Iris pigment epithelial cell (primary cell): ENCODE measurements at places on chromosomes 5 and 9.

DNA sequence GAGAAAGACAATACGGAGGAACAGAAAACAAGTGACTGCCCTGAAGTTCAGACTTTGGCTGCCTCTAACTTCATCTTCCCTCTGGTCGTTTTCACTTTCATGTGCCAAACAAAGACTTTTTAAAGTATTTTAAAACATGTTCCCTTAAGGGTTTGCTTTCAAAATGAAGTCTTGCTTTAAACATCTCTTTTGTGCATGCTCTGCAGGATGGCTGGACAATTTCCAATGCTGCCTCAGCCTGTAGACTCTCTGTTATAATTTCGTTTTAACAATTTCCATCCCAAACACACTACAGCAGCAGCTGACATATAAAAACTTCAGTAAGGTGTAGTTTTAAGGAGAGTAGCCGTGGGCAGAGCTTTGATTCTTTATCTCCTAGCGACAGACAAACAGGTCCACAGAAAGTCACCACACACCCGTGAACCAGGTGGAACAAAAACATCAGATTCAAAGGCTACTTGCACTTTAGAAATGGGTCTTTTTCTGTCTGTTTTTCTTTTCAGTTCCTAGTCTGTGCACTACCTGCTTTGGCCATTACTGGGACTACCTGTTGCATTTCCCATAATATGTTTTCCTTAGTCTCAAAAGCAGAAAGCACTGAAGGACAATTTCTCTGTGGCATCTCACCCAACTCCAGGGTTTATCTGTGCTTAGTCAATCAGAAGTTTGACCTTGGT, 308.9 kb downstream of the DTWD2 start:
- no peak for DNase-seq

- DNase-seq: no peak
These were observed 159.0 kb downstream of the NR2F1-AS1 start for GRCh38 chr5:93421987-93422401.

- DNase-seq: no peak
These were observed 36.3 kb downstream of the MSX2 start for GRCh38 chr5:174760721-174761120.

DNA sequence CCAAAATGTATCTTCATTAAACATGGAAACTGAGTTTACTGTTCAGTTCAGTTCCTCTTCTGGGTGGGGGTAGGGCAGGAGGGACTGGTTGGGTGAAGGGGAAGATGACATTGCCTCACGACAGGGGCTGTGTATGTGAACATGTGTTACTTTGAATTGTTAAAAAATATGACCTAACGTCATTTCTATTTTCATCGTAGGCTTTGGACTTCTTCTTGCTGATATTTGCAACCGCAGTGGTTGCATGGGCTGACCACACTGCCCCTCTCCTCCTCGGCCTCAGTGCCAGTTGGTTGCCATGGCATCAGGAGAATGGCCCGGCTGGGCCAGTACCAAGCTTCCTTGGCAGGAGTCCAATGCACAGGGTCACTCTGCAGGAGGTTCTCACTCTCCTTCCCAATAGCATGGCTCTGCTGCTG, 41.5 kb downstream of the HACD4 start:
- DNase-seq: no peak

DNA sequence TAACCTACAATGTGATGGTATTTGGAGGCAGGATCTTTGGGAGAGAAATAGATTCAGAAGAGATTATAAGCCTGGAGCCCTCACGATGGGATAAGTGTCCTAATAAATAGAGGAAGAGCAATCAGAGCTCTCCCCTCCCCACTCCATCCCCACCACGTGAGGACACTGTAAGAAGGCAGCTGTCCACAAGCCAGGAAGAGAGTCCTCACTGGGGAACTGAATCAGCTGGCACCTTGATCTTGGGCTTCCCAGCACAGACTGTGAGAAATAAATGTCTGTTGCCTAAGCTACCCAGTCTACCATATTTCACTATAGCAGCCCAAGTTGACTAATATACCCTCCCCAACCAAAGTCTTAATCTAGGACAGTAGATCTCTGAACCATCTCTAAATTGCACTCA, 118.1 kb downstream of the SUSD1 start:
- DNase-seq: no peak

GRCh38 chr5:33237471-33237870, 203.3 kb upstream of the TARS1 start:
- no peak for DNase-seq

- no peak for DNase-seq
These were observed 229.9 kb downstream of the EBF1 start for GRCh38 chr5:158869854-158870253.

DNA sequence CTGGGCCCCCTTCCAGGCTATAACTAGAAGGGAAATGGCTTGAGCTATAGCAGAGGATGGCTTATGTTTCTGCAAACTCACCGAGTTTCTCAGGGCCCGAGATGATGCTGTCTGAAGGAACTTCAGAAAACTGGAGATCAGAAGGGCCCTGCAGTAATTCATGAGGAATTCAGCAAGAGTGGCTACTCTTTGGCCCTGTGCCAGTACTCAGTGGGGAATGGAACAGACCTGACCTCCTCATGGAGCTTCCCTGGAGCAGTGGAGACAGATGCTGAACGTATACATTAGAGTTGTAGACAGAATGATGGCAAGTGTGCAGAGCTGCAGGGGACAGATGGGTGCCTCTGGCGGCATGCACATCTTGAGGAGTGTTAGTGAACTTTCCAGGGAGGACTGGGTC, 17.3 kb upstream of the SMIM32 start:
- DNase-seq: peak; percentile 15

DNA sequence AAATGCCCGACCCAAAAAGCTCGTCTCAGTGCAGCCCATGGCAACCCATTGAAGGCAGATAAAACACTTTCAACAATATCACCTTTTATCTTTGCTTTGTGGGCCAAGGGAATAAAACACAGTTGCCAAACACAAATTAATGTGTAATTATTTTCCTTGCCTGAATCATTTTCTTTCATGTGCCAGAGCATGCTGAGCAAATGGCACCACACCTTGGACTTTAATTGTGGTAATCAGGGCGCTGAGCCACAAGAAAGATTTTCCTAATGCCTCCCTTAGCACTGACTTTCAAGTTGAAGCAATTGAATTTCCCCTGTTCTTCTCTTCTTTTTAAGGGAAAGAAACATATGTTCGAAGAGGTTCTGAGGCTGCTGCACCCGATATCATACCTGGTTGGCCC, 297.1 kb upstream of the MSX2 start:
- no peak for DNase-seq

DNA sequence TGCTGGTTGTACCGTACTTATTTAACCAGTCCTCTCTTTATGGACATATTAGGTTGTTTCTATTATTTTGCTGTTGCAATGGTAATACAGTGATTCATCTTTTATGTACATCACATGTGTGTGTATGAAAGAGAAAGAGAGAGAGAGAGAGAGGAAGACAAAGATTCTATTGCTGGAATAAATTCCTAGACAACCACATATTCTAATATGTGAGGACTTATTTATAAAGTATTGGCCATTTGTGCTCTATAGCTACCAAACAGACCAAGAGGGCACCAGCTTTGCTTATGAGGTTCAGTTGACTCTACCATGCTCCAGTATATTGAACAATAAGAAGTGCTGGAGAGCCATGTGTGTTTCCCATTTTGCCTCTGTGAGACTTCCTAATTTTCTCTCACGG, 513.5 kb downstream of the DMAC1 start:
- DNase-seq: no peak

DNA sequence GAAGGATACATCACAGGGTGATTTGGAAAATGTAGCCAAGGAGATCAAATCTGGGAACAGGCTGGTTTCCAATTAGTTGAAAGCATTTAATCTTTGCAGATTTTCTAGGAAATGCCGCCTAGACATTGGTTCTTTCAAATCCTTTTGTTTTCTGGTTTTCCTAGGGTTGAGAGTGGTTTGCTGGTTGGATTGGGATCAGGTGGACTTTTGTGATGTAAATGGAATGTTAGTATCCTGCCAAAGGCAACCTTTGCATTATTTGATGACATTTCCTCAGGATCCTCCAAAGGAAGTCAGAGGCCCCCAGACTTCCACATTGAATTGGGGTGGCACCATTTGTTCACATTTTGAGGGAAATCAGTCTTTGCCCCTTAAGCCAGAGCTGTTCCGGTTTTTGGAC, 245.5 kb upstream of the RPS23 start:
- DNase-seq: no peak

GRCh38 chr5:151449297-151449696, 1.9 kb downstream of the SLC36A1 start:
- no peak for DNase-seq

DNA sequence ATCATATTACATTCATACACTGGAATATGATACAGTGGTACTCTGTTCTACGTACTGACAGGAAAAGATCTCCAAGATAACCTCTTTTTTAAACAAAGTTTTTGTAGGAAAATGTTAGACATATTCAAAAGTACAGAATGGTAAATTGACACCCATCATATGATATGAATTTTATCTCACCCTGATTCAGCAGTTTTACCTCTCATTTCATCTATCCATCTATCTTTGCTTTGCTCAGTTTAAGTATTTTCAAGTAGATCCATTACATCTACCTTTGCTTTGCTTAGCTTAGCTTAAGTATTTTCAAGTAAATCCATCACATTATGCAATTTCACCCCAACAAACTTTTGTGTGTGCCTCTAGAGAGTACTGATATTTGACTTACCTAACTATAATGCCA, 14.3 kb downstream of the CCDC112 start:
- no peak for DNase-seq

- DNase-seq: no peak
These were observed 100.3 kb upstream of the ELAVL2 start for GRCh38 chr9:23926368-23926767.

- peak; percentile 6 for DNase-seq
These were observed 41.6 kb upstream of the PDE8B start for GRCh38 chr5:77168879-77169244.

DNA sequence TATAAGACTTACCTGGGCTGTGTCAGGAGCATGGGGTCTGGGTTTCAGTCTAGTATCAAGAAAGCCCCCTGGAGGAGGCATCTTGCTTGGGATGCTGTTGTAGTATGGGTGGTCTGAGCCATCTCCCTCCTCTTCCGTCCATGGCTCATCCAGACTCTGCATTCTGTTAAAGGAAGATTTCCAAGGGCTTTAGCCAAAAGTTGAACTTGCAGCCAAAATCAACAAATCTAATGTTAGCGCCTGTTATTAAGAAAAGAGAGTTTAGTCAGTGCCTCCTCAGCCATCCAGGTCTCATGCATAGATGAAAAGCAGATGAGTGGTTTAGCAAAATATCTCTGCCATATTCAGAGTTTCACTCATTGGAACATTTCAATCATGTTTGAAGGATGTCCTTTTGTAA, 55.6 kb downstream of the S1PR3 start:
- DNase-seq: no peak

DNA sequence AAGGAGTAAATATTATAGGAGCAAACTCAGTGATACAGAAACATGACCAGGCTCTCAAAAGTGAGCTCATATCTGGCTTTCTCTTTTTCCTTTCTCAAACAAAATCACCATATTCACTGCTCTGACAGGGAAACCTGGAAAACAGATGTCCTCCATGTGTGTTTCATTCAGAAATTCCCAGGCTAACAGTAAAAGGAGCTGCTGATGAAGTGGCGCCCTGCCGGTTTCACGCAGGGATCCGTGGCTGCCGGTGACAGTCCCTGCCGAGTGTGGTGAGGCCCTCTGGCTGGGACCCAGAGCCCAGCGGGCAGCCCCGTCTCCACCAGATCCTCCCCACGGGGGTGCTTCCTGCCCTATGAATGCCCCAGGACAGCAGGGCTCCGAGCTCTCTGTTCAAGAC, 208.1 kb downstream of the GNA14 start:
- peak; percentile 26 for DNase-seq
